Endodermal cell (in vitro differentiated cells): ENCODE measurements at places on chromosomes 1 and 21.

DNA sequence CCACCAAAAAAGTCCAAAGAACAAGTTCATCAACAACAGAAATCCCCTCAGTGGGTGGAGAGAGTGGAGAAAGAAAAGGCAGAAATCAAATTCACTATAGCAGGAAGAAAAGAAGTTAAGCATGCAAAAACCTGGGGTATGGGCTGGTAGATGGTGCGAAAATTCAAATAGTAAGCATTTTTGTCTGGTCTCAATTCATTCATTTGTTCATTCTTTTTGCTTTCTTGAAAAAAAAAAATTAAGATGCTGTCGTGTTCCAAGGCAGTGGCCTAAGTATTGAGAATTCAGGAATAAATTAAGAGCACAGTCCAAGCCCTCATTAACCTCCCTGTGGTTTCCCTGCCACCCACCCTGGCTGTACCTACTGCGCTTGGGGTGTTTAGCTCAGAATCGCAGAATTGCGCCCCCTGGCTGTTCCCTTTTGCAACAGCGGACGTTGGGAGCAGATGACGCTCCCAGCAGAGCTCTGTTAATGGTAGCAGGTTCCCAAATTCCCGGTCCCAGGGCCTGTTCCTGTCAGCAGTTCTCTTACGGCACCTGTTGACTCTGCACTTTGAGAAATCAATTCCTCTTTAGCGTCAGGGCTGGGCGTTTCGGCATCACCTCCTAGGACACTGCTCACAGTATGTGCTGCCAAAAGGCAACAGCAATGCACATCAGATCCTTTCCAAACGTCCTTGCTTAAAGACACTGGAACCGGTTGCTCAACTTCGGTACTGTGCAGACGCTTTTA, 34.0 kb upstream of the SSX2IP start:
- peak; percentile 92 for DNase-seq

- DNase-seq = no peak
Observed at GRCh38 chr1:215523906-215524305, 43.2 kb upstream of the KCTD3 start.

DNA sequence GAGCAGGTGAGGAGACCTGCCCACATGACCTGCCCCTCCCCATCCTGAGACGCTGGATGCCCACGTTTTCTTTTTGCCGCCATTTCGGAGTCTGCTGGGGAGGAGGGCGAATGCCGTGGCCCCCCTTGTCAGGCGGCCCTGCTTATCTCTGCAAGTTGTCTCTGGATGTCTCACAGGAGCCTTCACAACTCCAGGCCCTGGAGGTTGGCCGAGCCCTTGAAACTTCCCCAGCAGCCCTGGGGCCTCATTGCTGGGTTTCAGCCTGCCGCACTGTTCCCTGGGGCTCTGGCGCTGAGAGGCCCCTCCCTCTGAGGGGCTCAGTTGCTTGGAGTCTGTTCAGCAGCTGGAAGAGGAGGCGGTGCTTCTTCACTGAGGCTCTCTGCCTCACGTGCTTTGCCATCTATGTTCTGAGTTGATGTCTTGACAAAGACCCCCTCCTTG, 29.8 kb upstream of the ZBTB21 start:
- DNase-seq = no peak

DNA sequence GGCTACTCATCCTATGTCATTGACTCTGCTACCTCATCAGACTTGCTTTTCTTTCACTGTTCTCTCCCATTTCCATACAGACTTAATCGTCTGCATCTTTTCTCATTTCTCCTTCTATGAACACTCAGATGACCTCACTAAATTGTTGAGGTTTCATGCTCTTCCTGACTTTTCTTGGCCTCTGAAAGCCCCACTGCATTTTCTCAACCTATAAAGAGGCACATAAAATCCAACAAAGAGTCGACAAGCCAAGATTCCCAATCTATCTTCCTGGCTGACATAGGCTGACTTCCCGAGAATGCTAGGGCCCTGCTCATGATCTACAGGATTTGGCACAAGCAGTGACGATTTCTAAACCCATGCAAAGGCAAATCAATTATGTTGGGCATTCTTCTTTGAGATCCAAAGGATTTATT, 280.8 kb upstream of the DPYD start:
- DNase-seq = no peak

DNA sequence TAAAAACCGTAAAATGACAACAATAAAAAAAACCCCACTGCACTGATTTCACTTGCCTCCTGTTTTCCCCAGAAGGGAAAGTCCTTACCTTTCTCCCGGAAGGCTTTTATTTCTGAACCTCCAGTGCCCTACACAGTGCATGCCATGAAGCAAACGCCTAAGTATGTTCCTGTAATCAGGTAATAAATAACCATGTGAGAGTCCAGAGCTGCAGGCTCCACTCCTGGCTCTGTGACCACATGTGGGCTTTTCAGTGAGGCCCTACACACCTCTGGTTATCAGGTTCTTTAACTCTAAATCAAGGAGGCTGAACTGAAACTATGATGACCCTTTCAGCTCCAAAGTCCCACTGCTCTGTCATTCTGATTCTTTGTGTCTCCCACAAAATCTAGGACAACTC, 20.8 kb upstream of the NR5A2 start:
- no peak for DNase-seq

DNA sequence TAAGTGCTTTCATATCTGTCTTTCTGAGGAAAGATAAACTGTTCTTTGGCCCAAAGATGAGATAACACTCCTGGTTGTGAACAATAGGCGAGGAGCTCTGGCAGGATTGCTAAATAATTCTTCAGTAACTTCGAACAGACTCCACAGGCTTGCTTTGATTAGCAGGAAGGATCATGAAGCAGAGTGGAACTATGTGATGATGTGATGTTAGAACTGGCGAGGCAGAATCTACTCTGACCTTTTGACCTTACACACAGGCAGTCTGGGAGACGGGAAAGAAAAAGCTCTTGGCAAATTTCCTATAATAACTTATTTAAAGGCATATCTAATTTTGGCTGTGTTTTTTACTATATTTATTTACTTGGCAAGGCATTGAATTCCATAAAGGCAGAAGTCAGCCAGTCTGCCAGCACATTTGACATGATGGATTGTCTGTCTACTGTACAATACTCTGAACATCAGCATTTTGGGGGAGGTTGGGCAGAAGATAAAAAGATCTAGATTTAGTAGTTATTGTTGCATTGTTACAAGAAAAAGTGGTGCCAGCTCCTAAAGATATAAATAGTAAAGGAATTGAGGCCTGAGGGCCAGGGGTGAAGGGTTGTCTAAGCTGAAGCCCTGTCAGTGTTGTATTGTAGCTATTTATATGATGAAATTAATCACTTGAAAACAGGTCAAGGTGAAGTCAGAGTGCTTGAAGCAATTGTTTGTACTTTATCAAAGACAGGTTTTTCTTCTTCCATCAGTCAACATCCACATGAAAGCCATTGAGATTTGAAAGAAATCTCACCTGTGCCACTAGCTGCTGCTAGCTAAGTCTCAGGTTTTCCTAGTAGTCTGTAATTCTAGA, 708.8 kb downstream of the LTN1 start:
- no peak for DNase-seq

DNA sequence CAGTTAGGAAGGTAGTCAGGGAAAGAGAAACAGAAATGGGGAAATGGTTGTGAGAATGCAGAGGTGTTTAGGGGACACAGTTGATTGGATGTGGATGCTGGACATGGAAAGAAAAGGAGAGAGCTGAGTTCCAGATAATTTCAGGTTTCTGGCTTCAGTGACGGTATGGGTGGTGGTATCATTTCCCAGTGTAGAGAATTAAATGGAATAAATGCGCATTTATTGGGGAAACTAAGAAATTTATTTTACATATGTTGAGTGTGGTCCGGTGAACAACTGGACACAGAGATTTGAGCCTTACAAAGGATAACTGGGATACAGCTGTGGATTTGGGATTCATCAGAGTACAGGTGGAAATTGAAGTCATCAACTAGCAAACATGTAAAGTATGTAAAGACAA, 12.4 kb upstream of the ZNF281 start:
- DNase-seq = no peak

- DNase-seq = no peak
Observed at GRCh38 chr1:81583878-81584277, 216.9 kb upstream of the ADGRL2 start.

GRCh38 chr21:45013260-45013841, 61.0 kb upstream of the ADARB1 start:
- peak; percentile 75 for DNase-seq

GRCh38 chr1:30039354-30040080, 683.9 kb downstream of the MATN1 start:
- peak; percentile 20 for DNase-seq

- peak; percentile 22 for DNase-seq
Observed at GRCh38 chr21:39118061-39118460, 65.2 kb downstream of the PSMG1 start.

GRCh38 chr21:45259206-45259840, 28.4 kb downstream of the POFUT2 start:
- DNase-seq = peak; percentile 24

- no peak for DNase-seq
Observed at GRCh38 chr1:59814901-59815825, at the start of gene HOOK1. Gene HOOK1, plus strand, starts transcription at chr1:59814949. Its CDS starts 169 bp downstream, at chr1:59815118.

- no peak for DNase-seq
Observed at GRCh38 chr1:235391874-235392273, 24.6 kb downstream of the TBCE start.

GRCh38 chr1:31765041-31765467, 914 bp upstream of the ADGRB2 start:
- peak; percentile 80 for DNase-seq

DNA sequence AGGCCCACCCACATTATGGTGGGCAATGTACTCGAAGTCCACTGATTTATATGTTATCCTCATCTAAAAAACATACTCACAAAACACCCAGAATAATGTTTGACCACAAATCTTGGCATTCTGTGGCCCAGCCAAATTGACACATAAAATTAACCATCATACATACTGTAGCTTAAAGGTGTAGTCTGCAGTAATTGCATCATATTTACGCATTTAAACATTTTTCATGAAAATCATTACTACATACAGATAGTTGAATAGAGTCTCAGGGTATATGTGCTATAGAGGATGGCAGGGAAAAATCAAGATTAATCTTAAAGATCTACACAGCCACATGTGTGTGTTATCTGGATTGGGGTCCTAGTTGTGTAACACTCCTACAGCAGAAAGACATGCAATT, 14.5 kb downstream of the ZNF697 start:
- DNase-seq = no peak

- peak; percentile 52 for DNase-seq
Observed at GRCh38 chr1:31586376-31587327, 10.3 kb downstream of the TINAGL1 start.

GRCh38 chr1:178190881-178191280, 97.0 kb downstream of the RASAL2 start:
- no peak for DNase-seq

DNA sequence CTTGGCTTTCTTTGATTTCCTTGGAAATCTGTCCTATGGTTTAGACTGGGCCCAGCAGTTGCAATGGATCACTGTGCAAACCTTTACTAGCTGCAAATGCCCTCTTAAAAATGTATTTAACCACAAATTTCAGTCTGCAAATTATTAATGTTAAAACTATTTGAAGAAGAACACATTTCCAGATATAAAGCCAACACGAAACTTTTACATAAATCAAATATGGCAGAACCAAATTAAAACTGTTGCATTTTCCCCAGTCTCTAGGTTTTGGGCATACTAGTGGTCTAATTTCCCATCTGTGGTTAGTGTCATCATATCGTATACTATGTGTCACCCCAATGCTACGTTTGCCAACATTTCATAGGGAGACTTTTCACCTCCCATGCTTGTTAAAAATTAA, 52.3 kb downstream of the HMCN1 start:
- no peak for DNase-seq

DNA sequence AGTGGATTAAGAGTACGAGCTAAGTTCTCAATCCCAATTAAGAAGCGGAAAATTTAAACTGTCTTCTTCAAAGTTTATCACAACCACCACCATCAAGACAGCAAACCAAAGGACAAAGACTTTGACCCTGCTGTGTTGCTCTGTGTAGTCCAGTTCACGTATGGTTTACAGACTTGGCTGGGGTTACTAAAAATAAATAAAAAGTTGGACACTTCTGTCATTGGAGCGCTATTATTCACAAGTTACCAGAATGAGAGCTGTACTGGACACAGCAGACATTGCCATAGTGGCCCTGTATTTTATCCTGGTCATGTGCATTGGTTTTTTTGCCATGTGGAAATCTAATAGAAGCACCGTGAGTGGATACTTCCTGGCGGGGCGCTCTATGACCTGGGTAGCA, 21.6 kb downstream of the MRPS6 start:
- DNase-seq = no peak

DNA sequence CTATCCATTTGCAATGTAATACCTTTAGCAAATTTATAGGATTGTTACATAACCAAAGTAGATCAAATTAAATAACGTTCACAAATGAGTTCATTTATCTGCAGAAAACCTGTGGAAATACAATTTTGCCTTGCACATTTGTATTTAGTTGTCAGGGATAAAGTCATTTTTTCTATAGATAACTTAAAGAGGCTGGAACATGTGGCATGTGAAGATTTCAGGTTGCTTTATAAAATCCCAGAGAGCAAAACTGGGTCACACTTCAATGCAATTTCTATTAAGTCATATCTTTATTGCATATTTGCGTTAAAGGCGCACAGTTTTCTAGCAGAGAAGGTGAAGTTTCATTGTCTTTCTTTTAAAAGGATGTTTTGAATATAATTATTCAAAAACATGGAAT, 342.4 kb downstream of the USP25 start:
- no peak for DNase-seq
